Fibroblast of villous mesenchyme (primary cell): ENCODE measurements at places on chromosomes 3 and 15. TPM values are rescaled to one million over a fixed set of nuclear protein-coding genes. Genes with fewer than 3 reads are reported as not detected.

HEMK1 gene
- total RNA-seq = 8.6 and 10.0 TPM in 2 replicates

DUOXA2 gene
- not detected in 2 replicates for total RNA-seq

NUP210 gene
- under 0.01 TPM in 1 of 2 replicates, not detected in the other for total RNA-seq

GOLGA6A gene
- total RNA-seq = not detected in 2 replicates

ZNF662 gene
- total RNA-seq = 3.5 and 3.9 TPM in 2 replicates

GABRA5 gene
- 0.32 and 0.43 TPM in 2 replicates for total RNA-seq

NMNAT3 gene
- total RNA-seq = 0.64 and 0.86 TPM in 2 replicates

SEMA6D gene
- total RNA-seq = 3.0 and 17.4 TPM in 2 replicates

IL5RA gene
- total RNA-seq = not detected in 2 replicates

DNA sequence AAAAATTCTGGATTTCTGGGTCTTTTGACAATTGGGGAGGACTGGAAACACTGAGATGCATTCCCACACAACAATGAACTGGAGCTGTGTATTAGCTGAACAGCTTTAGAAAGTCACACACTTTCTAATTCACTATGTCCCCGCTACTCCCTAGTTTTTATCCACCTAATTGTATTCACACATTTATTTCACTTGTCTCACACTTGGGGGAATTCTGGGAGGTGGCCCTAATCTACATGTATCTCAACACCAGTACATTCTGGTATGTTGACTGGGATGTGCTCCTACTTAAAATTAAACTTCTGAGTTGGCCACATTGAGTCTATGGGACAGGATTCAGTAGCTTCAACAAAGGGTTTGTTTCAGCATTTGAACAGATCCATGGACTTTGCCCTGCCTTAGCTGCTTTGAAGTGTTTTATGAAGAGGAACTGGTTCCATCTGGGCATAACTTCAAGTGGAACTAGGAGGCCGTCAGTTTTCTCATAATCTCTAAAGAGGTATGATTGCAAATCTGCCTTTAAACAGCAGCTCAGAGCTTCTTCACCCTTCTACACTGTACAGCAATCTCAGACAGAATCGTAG is 106.5 kb upstream of the CMC1 start:
- DNase-seq = no peak

DNA sequence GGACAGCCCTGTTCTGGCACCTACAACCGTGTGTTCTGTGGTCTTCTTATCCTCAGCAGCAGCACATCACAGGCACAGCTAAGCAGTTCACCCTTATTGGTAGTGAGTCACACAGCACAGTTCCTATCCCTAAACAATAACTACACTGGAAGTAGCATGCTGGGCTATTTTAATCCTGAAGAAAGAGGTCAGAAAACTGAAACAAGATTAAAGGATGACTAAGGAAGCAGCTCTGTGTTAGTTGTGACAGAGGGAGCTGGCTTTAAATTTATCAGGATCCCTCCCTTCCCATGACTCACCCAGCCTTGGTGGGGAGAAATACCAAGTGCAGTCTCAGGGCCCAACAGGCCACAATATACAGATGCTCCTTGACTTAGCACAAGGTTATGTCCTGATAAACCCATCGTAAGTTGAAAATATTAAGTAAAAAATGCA is 144.3 kb downstream of the ERC2 start:
- peak; percentile 75 for DNase-seq

DNA sequence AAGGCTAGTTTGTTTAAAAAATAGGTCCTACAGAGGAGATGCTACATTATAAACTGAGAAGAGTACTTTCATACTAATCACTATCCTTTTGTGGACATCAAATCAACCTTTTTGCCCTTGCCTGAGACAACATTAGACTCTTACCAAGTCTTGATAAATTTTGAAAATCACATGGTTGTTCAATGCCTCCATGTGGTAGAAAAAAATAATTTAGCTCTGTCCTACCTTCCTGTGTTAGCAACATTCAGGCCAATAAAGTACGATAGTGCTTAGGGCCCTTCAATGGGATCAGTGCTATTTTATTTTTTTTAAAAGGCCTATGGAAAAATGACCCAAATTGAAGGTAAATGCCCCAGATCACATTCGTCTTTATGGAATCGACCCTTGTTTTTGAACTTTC is 5.0 kb upstream of the UBE2E1 start:
- DNase-seq = no peak

- no peak for DNase-seq
These were observed 32.7 kb downstream of the EBLN2 start for GRCh38 chr3:73094129-73094528.

GRCh38 chr3:192727032-192727847 is at the start of gene FGF12:
Gene FGF12, minus strand, starts transcription at chr3:192727541.
- DNase-seq = no peak

- no peak for DNase-seq
These were observed 200.0 kb downstream of the CACNA2D3 start for GRCh38 chr3:54322354-54322753.

GRCh38 chr3:172140499-172141391 is 101.4 kb downstream of the FNDC3B start:
- peak; percentile 99 for DNase-seq

DNA sequence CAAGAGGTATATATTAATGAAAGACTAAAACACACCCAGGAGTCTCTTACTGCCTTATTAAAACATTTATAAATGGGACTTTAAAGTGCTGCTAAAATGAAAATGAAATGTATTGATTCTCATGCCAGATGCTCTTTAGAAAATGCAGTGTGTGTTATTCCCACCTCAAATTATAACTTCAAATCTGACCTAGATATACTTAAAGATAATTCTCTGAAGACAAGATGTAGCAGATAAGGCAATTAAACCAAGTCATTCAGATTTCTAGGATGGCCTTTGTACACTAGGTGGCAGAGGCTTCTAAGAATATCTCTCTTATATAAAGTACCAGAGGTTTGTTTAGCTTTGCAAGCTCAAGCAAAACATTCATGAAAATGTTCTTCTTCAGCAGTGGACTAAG is 26.9 kb upstream of the GOLGA8B start:
- no peak for DNase-seq

- no peak for DNase-seq
These were observed 27.2 kb upstream of the GBE1 start for GRCh38 chr3:81788610-81789009.

GRCh38 chr3:184786280-184786941 is 25.6 kb upstream of the VPS8 start:
- peak; percentile 80 for DNase-seq

GRCh38 chr15:48748535-48748934 is 62.3 kb downstream of the CEP152 start:
- DNase-seq = peak; percentile 25

GRCh38 chr3:128503751-128504532 is 10.9 kb upstream of the GATA2 start:
- no peak for DNase-seq

DNA sequence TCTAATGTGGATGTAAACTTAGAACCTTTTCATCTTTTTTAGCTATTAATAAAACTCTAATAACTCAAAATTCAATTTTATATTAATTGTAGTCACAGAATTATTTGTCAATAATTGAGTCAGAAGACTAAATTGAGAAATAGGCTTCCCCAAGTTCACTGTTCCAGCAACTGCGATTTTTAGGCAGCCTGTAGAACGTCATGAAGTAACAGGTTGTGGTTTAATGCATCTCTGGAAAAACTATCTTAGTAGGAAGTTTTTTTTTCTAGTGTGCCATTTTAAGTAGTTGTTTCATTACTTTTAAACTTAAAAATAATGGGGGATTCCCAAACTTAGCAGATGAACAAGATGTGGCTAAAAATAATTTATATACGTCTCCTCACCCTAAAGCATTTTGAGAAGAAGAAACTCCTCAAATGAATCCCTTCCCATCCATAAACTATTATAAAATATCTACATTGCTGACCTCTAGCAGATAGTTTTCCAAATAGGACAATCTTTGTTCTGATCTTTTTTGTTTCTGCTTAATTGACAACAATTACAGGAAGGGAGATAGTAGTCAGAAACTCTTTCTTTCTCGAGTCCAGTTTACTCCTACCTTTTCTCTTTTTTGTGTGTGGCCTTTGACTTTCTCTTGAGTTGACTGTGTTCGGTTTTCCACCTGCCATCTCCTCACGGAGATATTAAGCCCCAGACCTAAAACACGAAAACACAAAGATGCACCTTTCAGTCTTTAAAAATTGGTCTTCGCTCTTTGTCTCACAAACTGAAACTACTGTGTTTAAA is 43.1 kb downstream of the LRCH3 start:
- DNase-seq = no peak

DNA sequence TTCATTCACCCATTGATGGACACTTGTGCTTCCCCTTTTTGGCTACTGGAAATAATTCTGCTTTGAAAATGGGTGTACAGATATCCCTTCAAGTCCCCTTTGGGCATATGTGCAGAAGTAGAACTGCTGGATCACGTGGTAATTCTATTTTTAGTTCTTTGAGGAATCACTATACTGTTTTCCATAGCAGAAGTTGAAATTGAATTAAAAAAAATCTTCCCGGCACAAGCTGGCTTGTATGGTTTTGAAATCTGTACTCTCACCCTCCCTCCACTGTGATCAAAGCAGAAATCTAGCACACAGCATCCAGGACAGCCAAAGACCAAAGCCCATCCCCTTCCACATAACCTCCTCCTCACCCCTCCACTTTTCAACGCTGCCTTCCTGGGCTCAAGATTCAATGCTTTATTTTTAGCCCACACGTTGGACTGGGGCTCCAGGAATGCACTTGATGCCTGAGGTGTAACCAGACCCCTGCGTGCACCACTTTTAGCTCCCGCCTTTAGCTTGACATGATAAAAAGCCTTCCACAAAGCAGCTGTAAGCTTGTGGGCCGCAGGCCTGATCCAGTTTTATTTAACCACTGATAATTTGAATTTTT is 29.9 kb downstream of the TMEM40 start:
- DNase-seq = no peak

DNA sequence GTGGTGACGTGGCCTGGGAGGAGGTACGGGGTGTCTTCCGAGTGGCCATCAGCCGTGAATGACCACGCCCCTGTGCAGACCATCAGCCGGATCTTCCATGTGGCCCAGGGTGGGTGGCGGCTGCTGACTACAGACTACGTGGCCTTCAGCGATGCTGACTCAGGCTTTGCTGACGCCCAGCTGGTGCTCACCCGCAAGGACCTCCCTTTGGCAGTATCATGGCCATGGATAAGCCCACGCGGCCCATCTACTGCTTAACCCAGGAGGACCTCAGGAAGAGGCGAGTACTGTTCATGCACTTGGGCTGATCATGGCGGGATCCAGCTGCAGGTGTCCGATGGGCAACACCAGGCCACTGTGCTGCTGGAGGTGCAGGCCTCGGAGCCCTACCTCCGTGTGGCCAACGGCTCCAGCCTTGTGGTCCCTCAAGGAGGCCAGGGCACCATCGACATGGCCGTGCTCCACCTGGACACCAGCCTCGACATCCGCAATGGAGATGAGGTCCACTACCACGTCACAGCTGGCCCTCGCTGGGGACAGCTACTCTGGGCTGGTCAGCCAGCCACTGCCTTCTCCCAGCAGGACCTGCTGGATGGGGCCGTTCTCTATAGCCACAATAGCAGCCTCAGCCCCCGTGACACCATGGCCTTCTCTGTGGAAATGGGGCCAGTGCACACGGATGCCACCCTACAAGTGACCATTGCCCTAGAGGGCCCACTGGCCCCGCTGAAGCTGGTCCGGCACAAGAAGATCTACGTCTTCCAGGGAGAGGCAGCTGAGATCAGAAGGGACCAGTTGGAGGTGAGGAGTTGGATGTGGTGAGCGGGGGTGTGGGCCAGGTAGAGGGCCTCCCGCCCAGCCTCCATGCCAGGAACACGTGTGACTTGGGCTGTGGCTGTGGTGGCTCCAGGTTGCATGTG is 178.4 kb downstream of the TBC1D2B start:
- no peak for DNase-seq

GRCh38 chr15:60916032-60916678 is 312.9 kb downstream of the RORA start:
- no peak for DNase-seq

DNA sequence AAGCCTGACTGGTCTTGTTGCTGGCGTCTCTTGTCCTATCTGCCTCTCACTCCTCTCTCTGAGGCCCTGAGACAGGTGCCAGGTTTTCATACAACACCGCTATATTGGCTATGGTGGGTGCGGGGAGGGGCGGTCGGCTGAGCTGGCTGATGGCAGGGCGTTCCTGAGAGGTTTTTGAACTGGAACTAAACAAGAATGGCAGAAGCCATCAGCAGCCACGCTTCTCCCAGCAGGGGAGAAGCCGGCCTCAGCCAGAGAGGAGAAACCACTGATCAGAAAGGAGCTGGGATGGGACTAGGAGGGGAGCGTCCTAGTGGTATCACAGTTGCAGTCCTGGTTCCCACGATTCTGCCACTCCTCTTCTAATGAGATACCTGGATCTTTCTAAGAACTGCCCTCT is 89.9 kb upstream of the PRR23E start:
- DNase-seq = no peak
